ENCODE measurements at places on chromosomes 7 and 10.

GRCh38 chr10:127871631-127872010, 21.1 kb downstream of the CLRN3 start:
- no peak for DNase-seq

GRCh38 chr10:655184-655583, 34.3 kb downstream of the DIP2C start:
- no peak for DNase-seq

DNA sequence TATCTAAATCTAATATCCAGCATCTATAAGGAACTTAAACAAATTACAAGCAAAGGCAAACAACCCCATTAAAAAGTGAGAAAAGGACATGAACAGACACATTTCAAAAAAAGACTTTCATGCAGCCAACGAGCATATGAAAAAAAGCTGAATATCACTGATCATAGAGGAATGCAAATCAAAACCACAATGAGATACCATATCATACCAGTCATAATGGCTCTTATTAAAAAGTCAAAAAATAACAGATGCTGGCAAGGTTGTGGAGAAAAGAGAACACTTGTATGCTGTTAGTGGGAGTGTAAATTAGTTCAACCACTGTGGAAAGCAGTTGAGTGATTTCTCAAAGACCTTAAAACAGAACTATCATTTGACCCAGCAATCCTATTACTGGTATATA, 334.4 kb upstream of the CACNA2D1 start:
- no peak for DNase-seq

DNA sequence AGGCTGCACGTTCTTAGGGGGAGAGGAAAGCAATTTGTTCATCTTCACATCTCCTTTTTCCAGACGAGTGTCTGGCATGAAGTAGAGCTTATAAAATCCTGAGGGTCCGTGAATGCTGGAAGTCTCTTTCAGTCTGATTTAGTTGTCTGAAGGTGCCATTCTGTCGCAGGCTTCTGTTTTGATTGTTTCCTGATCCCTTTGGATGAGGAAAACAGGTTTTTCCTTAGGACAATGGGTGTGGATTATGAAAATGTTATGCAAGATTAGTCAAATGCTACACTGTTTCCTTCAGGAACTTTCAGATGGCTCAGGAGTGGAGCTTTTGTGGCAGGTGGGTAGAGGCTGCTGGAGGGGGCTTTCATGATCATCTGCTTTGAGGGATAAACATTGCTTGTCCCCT, at the start of gene ITPRID1:
TSS of gene ITPRID1 (plus strand) at position 301 of the 400 bp plus-strand sequence. CDS start 38,935 bp downstream, outside the sequence.
- DNase-seq = no peak

DNA sequence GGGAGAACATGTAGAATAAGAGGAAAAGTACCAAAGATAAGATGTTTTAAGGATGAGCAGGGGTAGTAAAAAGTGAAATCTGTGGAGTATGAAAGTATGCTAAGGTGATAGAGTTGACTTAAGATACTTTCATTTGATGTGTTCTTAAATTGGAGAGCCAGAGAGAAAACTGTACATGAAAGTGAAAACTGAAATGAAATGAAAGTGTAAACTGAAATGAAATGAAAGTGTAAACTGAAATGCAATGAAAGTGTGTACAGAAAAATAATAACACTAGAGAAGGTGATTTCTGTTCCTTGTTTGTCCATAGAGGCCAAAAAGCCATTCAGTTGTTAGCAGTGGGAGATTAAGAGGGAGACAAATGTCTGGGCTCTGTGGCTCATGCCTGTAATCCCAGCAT, 17.5 kb downstream of the AHR start:
- no peak for DNase-seq

- DNase-seq = no peak
Measured at GRCh38 chr7:17415955-17416354, 117.5 kb downstream of the AHR start.

DNA sequence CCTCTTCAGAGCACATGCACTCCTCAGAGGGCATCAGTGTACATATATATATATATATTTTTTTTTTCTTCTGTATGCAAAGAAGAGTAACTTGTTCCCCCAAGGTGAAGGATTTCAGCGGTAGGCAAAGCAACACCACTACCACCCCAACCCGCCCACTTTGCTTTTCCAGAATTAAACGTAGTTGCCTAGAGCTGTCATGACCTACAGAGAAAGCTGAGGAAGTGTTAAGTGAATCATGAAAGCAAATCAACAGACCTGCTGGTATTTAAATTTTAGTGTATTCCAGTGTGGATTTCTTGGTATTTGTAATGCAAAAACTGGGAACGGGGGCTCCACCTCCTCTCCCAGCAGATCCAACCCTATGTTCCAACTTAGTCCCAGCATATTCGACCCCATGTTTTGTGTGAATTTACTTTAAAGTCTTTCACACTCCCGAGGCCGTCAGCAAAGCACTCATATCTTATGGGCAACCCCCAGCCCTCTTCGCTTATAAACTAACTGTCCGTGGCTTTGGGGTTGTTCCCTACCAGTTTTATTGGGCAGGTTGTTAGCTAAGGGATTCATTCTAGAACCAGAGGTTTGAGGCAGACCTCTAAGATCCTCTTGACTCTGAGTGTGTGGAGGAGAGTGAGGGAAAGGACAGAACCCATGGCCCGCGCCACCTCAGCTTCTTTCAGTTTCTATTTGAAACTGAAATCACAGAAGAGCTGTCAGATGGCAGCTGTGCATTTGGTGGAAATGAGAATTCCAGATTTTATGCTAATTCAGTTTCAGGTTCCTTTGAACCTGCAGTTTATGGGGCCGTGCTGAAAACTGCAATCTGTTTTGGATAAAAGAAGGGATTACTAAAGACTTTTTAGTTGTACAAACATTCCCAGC, 450.2 kb upstream of the GALNT17 start:
- no peak for DNase-seq

DNA sequence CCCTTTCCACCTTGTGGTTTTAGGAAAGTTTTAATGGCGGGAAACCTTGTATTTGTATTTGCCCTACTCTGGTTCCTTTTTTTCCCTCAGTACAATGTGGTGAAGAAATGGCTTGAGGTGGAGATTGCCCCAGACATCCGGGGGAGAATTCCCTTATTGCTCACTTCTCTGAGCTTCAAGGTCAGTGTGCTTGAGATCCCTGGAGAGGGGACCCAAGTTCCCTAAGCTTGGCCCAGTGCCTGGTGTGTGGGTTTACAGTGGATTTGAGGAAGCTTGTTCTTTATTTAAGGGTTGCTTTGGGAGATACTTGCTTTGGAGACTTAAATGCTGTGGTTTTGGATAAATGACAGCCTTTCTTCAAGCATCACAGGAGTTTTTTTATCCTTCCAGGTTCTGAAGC, 18.3 kb downstream of the CALHM2 start:
- no peak for DNase-seq

- DNase-seq = peak; percentile 53
Measured at GRCh38 chr10:80471715-80472233, 17.7 kb downstream of the TSPAN14 start.
